ENCODE measurements at places on chromosomes 3 and 15. TPM values are rescaled to one million over a fixed set of nuclear protein-coding genes. Genes with fewer than 3 reads are reported as not detected.

DNA sequence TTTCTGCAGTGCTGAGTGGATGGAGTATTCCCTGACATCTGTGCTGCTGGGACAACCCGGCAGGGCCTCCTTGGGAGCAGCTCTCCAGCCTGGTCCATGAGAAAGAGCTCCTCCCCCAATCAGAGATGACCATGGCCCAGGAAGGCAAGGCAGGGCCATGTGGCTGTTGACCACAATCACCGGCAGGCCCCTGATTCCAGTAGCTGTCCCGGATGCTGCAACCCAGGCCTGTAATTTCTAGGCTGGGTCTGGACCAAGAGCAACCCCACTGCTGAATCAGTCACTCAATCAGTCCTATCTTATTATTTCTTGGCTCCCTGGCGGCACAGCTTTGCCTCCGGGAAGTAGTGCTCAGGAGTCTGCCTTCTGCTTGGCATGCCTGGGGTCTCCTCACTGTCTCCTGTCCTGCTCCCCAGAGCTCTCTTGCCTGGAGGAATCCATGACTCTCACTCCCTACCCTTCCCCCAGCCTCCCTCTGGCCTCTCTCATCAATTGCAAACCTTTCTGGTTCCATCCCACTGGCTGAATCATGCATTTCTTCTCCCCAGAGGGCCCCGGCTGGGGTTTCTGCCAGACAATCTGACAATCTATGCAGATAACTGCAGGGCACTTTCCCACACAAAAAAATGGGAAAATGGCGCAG, 32.6 kb upstream of the ITGA11 start:
- no peak for DNase-seq

GRCh38 chr15:62994975-62995681, 47.4 kb upstream of the TPM1 start:
- DNase-seq = no peak

- no peak for DNase-seq
Observed at GRCh38 chr15:63243776-63244175, 33.6 kb upstream of the APH1B start.

Gene CHST2
- 5.7 TPM for total RNA-seq

Gene ENTPD3
- 0.46 TPM for total RNA-seq

- no peak for DNase-seq
Observed at GRCh38 chr3:182808041-182808770, 14.9 kb downstream of the ATP11B start.

Gene GP9
- total RNA-seq = not detected

Gene C2CD4A
- 0.13 TPM for total RNA-seq

Gene SLC12A6
- total RNA-seq = 11.1 TPM

- no peak for DNase-seq
Observed at GRCh38 chr15:63994073-63994600, 52.1 kb downstream of the DAPK2 start.

- no peak for DNase-seq
Observed at GRCh38 chr3:107599772-107600145, 77.0 kb downstream of the BBX start.
